Sciatic nerve (tissue), 2 donors: ENCODE measurements at places on chromosomes 2 and 18. TPM values are rescaled to one million over a fixed set of nuclear protein-coding genes. Genes with fewer than 3 reads are reported as not detected.
A peak's percentile ranks its signal among the peaks of the same experiment; 100 is the strongest.

The KLHL14 gene
- total RNA-seq, result 0.45 TPM

GRCh38 chr2:118106926-118107325 is 18.7 kb downstream of the INSIG2 start:
- DNase-seq, result no peak

The COPS8 gene
- 51.4 TPM for total RNA-seq

The CNTNAP5 gene
- not detected for total RNA-seq

DNA sequence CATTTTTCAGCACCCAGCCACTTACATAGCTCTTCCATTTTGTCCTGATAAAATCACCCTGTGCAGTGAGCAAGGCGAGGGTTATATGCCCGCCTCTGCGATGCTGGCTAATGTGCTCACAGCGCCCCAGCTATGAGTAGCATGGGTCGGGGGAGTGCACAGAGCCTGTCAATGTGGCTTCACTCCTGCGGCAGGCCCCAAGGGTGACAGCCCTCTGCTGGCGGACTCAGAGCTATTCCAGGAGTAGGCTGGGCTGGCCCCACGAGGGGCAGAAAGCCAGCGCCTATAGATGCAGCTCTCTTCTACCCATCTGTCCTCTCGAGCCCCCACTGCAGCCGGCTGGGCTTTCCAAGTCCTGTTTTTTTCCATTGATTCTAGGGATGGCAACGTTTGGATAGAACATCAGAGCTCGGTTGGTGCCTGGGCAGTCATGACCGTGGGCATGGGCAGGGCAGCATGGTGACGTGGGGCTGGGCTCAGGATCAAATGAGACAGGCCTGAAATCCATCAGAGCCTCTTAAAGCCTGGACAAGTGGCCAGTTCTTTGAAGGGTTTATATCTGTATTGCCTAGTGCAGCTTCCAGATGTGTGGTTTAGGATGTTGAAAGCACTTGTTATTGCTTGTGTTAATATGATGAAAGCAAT is 134.7 kb downstream of the MCFD2 start:
- DNase-seq, result no peak

DNA sequence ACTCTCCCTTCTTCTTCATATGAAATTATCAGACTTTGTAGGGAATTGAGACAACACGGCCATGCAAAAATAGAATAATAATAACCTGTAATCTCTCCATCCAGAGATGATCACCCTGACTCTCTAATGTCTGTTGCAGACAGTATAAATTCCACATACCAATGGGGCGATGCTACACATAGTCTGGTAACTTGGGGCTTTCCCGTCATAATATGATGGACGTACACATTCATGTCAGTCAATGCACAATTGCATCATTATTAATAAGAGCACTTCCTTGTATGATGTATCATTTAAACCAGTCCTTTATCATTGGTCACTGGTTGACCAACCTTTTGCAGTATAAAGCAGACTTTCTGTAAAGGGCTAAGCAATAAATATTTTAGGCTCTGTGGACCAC is 39.5 kb upstream of the SCLY start:
- DNase-seq, result no peak

- no peak for DNase-seq
Observed at GRCh38 chr2:46978723-46979122, 63.1 kb upstream of the MCFD2 start.

GRCh38 chr18:66495844-66496243 is 108.0 kb downstream of the CDH19 start:
- peak; percentile 60 for DNase-seq

The CYP27C1 gene
- total RNA-seq, result 0.31 TPM

GRCh38 chr2:119114266-119114665 is 44.3 kb downstream of the C1QL2 start:
- DNase-seq, result no peak

DNA sequence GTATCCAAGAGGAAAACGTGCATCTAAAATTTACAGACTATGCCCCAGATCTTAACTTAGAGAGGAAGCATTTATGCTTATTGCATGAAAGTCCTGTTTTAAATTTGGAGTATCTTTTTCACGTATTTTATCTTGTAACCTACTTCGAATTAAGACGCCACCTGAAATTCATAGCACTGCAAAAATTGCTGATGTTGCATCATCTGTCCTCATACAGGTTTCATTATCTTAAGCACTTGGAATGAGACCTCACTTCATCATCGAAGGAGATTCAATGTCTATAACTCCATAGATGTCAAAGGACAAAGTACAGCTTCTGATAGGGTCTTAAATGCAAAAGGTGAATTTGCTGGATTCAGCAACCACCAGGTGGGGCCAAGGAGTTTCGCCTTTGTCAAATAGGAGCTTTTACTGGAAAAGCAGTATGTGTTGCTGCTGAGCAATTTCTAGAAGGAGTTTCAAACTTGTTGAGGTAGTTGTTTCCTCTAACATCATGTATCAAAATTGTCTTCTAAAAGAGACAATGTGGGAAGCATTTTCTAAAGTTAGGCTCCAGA is 106.4 kb upstream of the CCDC85A start:
- DNase-seq, result no peak

DNA sequence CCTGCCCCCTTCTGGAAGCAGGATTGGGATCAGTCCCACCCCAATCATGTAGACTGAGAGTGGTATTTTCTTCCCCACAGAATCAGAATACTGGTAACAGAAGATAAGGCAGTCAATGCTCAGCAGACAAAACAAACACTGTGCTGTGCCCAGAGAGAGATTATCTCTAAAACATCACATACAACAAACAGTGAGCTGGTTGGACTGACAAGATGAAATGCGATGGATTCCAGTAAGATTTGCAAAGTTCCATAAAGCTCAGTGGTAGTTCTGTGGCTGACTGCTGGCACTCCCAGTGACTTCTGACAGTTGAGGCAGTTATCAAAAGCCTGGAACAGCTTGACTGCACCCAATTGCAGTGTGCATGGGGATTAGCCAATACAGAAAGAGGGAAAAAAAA is 311.5 kb upstream of the MGAT5 start:
- DNase-seq, result no peak

DNA sequence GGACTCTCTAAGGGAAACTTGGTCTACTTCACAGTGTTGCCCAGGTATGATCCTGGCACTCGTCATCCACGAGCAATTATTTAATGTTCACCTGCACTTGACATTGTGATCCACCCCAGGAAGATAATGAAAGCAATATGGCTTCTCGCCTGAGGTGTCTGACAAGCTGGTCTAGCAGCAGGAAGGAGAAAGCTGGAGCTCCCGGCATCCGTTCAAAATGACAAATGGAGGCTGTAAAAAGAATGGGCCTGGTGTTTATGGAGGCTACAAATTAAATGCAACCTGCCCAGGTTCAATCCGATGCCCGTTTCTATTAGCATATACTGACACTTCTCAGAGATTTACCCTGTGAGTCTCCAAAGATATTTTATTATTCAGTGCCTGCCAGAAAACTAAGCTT is 317.6 kb downstream of the CTNNA2 start:
- no peak for DNase-seq

DNA sequence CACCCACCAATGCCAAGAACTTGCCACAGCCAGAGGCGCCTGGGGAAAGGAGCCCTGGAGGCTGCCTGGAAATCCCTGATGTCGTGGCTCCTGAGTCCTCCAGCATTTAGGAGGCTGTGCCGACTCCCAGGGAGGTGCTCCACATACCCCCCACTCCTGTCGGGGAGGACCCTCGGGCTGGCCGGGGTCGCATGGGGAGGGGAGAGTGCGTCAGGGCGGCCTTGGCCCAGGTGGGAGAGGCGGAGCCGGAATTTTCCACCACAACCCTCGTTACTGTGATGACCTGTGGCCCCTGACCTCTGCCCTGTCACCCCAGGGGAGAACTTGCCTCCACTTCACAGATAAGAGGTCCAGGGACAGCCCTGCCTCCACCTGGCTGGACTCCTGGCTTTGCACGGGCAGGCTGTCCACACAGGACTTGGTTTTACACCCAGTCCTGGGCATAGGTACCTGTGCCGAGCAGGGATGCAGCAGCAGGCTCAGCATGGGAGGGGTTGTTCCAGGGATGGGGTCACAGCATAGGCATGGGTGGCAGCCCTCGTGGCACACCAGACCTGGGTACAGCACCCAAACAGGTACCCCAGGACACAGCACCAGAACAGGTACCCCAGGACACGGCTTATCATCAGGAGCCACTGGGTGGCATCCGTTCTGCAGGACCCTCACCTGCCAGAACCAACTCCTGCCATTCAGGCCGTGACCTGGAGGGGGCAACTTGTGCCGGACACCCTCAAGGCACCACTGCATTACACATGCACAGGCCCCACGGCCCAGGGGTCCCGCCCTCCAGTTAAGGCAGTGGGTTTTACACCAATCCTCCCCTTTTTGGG is 12.3 kb upstream of the AGXT start:
- DNase-seq, result no peak

DNA sequence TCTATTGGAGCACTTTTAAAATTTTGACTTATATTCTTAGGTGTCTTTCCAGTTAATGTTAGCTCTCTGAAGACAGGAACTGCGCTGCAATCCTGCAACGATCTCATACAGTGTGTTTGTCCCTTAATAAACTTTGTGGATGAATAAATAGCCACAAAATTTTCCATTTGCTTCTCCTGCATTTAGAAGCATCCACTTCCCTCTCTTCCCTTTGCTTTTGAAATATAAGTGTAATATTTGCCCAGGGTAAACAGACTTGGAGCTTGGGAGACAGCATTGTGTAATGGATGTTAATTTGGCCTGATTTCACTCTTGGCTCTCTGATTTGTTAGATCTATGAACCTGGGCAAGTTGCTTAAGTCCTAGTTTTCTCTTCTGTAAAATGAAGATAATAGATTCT is 58.2 kb upstream of the CD28 start:
- no peak for DNase-seq

- no peak for DNase-seq
Observed at GRCh38 chr2:187873132-187873531, 318.9 kb upstream of the TFPI start.

- no peak for DNase-seq
Observed at GRCh38 chr18:26386441-26386840, 160.2 kb downstream of the TAF4B start.

GRCh38 chr2:182618672-182619079 is 97.4 kb upstream of the DNAJC10 start:
- DNase-seq, result no peak

- no peak for DNase-seq
Observed at GRCh38 chr2:238528953-238529781, 102.4 kb downstream of the ASB1 start.

DNA sequence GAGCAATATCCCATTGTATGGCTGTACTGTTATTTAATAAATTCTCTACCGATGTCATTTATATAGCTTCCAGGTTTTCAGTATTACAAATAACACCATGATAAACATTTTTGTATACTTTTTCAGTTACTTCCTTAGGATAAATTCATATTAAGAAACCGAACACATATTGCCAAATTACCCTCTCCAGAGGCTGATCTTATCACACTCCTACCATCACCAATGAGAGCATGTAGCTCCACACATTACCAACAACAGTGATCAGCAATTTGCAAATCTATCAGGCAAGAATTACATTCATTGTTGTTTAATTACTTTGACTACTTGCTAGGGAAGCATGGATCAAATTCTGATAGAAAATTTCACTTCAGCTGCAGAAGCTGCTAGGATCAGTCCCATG is 5.8 kb upstream of the NDUFV2 start:
- DNase-seq, result no peak

DNA sequence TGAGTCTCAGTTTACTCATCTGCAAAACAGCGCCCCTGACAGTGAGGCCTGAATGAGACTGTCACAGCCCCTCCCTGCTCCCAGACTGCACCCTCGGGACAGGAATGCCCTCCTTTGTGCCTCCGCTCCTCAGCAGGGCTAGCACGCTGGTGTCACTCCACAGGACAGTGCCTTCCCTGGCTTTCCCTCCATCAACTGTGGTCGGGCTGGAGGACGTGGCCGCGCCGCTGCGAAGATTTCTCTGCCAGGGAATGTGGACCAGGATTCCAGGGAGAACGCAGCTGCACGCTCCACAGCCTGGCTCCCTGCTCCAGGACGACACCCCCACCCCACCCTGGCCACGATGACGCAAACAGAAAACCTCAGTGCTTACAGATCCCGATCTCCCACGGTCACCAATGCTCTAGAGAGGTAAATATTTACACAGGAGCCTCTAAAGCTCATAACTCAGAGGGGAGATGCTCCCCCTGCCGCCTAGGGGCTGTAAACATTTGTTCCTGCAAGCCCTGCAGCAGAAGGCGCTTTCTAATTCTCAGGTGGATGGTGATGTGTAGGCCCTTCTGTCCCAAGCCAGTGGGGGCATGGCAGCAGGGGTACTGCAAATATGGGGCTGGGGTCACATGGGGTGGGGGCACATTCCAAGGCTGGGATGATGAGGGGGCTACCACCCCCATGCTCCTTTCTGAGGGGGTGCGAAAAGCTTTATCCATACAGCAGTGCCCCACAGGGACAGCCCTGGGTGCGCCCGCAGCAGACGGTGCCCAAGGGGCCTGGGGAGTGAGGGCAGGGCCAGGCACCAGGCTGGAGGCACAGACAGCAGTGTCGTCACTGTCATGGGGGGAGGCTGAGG is 12.4 kb downstream of the HS6ST1 start:
- DNase-seq, result peak; percentile 85

GRCh38 chr2:230849633-230850357 is 14.9 kb upstream of the ITM2C start:
- no peak for DNase-seq

DNA sequence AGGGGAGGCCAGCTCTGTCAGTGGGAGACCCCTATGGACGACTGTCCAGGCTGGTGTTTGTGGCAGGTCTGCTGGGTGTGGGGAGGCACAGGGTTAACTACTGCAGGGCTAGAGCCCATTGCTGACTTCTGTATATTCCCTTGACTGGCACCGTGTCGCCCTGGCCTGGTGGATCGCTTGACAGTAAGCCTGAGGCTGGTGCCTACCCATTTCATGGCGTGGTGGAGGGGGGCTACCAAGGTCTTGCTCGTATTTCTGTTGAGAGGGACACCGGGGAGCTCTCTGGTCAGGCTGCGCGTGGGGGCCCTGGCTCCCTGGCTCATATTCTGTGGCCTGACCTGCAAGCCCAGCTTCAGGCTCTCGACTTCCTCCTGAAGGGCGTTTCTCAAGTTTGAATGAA is 119.7 kb downstream of the ACOXL start:
- DNase-seq, result peak; percentile 34

DNA sequence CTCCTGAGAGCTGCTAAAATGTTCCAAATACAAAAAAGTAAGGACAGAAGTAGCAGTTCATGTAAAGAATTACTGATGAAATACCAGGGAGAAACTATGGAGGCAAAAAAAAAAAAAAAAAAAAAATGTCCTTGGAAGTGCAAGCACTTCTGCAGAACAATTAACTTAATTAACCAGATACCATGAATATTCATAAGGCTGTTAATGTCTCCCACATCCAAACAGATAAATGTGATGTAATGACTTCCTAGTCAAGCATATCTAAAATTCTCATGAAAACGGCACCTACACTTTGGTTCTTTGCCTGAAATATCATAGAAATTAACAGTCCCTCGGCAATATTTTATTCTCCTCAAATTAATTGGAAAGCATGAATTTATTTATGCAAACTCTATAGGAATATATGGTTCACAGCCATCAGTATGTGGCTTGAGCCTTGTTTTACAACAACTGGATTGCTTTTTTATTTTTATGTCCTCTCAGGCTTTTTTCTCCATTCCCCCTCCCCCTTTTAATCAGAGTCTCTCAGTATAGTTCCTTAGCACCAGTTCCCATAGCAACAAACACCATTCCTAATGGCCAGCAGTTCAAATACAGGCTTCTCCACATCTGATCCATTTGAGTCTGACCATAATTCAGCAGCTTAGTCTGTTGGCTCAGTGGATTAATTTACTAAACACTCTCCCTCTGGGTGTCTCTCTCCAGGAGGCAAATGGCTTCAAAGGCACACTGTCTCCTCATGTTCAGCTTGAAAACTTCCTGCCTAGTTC is 97.1 kb downstream of the ITGA4 start:
- DNase-seq, result no peak

GRCh38 chr2:201618744-201619662 is 24.3 kb downstream of the TMEM237 start:
- peak; percentile 80 for DNase-seq
